ENCODE measurements at places on chromosomes 4 and X. TPM values are rescaled to one million over a fixed set of nuclear protein-coding genes. Genes with fewer than 3 reads are reported as not detected.

P2RY8 gene
- polyA plus RNA-seq: 0.58 TPM

NR3C2 gene
- 13.1 TPM for polyA plus RNA-seq

SAP30 gene
- polyA plus RNA-seq: 22.3 TPM

ZFP92 gene
- polyA plus RNA-seq: 0.98 TPM

FMR1NB gene
- not detected for polyA plus RNA-seq

GRXCR1 gene
- not detected for polyA plus RNA-seq

MAGEB17 gene
- polyA plus RNA-seq: 0.11 TPM

CITED1 gene
- polyA plus RNA-seq: 0.61 TPM

SLC16A2 gene
- 26.1 TPM for polyA plus RNA-seq

PPBP gene
- 43.6 TPM for polyA plus RNA-seq

PIR gene
- 8.8 TPM for polyA plus RNA-seq

MAGEA11 gene
- not detected for polyA plus RNA-seq

VCX3A gene
- polyA plus RNA-seq: not detected

ATP2B3 gene
- polyA plus RNA-seq: 0.12 TPM

TMEM128 gene
- 43.2 TPM for polyA plus RNA-seq

FAT4 gene
- polyA plus RNA-seq: 71.1 TPM

TBL1X gene
- polyA plus RNA-seq: 20.3 TPM

PDE6B gene
- 15.7 TPM for polyA plus RNA-seq

CT45A5 gene
- 20.5 TPM for polyA plus RNA-seq

SPATA4 gene
- 1.5 TPM for polyA plus RNA-seq

TCEAL2 gene
- 2.6 TPM for polyA plus RNA-seq

All from left lung (tissue), 14 donors.